CD4-positive, alpha-beta T cell treated with Interleukin-12 subunit alpha and Interleukin-12 subunit beta, for 1 hour (primary cell): ENCODE measurements at places on chromosomes 12 and 14.
A peak's percentile ranks its signal among the peaks of the same experiment; 100 is the strongest.

DNA sequence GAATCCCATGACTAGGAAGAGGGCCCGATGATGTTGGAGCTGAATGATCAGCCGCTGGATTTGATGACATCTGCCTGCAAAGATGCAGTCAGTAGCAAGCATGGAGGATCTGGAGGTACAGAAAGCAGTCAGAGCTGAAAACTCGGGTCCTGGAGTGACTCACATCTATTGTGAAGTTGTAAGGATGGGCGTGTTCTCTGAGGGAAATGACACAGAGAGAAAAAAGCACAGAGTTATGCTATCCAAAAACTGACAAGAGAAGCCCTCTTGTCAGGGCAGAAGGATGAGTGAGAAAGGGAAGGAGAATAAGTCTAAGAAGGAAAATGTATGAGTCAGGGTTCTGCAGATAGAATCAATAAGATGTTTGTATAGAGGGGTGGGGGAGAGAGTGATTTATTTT is 380.4 kb upstream of the CCDC196 start:
- no peak for DNase-seq

- DNase-seq = no peak
These were observed 169.8 kb downstream of the PRKCH start for GRCh38 chr14:61491224-61491623.

DNA sequence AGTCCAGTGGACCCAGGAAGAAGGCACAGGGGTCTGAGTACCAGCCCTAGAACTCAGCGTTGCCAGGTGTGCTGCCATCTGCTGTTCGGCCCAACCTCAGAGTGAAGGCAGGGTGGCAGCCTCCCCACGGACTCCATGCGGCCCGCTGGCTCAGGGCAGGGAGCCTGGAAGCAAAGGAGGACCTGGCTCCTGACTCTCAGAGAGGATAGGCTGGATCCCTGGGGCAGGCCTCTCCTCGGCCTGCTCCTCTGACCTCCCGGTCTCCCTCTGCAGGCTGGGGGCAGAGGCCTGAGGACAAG is 10.1 kb downstream of the MCRS1 start:
- DNase-seq = no peak

- no peak for DNase-seq
These were observed 61.6 kb upstream of the ZFP36L1 start for GRCh38 chr14:68854421-68854820.

DNA sequence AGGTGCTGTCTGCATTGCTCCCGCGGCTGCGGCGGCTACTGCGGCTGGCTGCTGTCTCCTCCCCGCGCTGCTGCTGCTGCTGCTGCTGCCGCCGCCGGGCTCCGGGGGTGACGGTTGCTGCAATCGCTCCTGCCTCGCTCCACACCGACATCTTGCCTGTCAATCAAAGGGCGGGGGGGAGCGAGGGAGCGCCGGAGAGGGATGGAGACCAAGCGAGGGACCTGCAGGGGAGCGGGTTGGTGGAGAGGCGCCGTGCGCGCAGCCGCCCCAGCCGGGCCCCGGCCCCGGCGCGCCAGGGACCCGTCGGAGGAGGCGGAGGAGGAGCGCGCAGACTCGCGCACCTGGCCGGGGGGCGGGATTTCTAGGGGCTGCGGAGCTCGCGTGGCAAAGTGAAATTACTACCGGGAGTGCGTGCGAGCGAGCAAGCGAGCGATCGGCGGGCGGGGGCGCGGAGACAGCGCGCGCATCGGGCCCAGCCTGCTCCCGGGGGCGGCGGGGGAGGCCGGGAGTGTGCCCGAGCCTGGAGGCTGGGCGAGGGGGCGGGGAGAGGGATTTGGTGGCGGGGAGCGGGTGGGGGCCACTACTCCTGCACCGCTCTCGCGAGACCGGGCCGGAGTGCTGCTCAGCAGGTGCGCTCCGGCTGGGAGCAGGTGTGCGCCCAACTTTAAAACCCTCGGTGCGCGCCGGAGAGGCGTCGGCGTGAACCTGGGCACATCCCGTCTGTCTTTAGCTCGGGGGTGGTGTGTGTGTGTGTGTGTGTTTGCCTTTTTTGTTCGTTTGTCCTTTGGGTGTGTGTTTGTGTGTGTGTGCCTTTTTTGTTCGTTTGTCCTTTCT is at the start of gene KSR2:
Gene KSR2, minus strand, starts transcription at position 165 of the 834 bp plus-strand sequence. CDS start 735 bp downstream, outside the sequence.
- peak; percentile 48 for DNase-seq

- DNase-seq = no peak
These were observed 25.3 kb downstream of the LRIG3 start for GRCh38 chr12:58895053-58895452.

DNA sequence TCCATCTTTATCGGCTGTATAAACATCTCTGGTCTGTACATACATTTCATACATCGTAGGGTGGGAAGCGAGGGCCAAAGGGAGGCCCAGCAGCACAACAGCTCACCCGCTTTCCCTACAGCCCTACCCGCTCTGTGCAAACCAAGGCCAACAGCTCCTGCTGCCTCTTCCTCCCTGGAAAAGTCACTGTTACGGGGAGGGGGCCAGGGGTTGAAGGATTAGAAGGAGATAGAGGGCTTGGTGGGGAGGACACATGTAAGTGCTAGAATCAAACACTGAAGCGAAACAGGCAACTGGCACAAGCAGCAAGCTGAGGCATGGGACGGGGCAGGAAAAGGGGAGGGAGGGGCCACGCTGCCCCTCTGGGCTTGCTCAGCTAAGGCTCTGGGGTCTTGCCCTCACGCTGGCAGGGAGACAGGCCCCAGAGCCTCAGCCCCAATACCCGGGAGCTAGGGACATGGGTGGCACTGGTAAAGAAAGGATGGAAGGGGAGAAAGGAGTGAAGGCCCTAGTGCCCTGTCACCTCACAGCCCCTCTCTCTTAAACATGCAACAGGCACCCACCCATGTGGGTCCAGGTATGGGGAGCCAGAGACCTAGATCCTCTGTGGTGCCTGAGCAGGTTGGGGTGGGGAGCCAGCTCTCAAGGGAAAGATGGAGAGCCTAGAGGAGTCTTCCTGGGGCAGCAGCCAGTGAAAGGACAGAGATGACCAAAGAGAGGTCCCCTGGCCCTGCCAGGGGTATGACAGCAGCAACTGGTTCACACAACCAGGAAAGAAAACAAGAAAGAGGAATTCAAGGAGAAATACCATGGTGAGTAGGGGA is 14.4 kb downstream of the SPRYD3 start:
- DNase-seq = no peak

GRCh38 chr12:51924551-51925319 is 17.4 kb downstream of the ACVRL1 start:
- no peak for DNase-seq

- no peak for DNase-seq
These were observed 141.6 kb upstream of the CPSF6 start for GRCh38 chr12:69097619-69098368.

- DNase-seq = no peak
These were observed 411 bp upstream of the DCAF4 start for GRCh38 chr14:72925815-72926291.

DNA sequence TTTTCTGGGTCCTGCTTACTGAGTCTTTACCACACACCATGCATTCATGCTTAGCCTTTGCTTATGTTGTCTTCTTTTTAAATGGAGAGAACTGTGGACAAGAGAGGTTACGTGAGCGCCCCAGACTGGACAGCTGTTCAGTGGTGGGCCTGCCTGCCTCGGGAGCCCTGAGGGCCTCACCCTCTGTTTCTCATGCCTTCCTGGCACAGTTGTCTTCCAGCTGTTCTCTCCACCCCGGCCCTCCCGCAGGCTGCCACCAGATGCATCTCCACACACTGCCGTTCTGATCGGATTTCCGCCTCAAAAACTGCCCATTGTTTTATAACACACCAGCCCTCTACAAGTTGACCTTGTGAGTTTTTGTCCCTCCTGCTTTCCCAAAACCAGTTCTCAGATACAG is 100.8 kb downstream of the SAMD4A start:
- DNase-seq = no peak

DNA sequence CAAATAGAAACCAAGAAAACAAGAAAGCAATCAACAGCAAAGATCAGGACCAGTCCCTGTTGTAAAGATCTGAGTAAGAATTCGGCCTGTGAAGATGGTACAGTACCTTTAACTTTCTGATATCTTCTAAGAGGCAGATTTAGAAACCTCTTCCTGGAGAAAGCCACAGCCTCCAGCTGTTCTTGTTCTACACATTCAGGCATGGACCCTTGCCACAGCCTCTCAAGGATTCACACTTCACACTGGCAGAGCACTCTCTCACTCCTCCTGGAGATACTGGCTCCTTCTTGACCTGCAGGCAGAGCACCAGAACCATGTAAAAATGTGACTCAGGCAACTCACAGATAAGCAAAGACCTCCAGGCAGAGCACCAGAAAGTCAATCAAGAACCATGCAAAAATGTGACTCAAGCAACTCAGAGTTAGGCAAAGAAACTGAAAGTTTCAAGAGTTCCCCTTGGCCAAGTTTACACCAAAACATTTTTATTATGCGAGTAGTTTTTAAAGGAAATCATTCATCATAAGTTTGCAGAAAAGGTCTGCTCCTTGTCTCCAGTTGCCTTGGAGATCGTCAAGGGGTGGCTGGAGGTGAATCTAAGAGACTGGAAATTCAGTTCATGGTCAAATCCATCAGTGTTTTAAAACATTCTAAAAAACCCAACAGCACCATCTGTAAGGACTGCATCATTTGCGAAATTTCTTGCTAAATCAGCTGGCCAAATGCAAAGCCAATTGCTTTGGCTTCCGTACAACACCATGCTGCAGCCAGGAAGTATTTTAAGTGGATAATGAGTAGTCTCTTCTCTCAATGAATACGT is 119.3 kb upstream of the MDM1 start:
- peak; percentile 45 for DNase-seq

DNA sequence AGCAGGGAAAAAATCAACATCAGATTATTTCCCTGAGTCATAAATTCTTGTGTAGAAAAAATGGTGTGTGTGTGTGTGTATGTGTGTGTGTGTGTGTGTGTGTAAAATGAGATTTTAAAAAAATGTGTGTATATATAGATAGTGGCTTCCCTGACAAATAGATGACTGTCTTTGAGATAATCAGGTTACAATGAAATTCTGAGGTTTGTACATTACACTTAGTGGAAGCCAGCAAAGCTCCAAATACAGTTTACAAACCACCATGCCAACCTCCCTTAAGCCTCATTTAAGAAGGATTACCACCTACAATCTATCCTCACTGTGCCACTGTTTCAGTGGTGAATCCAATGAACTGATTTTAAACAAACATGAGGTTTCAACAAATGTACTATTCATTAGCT is 93.8 kb downstream of the MED13L start:
- DNase-seq = no peak

DNA sequence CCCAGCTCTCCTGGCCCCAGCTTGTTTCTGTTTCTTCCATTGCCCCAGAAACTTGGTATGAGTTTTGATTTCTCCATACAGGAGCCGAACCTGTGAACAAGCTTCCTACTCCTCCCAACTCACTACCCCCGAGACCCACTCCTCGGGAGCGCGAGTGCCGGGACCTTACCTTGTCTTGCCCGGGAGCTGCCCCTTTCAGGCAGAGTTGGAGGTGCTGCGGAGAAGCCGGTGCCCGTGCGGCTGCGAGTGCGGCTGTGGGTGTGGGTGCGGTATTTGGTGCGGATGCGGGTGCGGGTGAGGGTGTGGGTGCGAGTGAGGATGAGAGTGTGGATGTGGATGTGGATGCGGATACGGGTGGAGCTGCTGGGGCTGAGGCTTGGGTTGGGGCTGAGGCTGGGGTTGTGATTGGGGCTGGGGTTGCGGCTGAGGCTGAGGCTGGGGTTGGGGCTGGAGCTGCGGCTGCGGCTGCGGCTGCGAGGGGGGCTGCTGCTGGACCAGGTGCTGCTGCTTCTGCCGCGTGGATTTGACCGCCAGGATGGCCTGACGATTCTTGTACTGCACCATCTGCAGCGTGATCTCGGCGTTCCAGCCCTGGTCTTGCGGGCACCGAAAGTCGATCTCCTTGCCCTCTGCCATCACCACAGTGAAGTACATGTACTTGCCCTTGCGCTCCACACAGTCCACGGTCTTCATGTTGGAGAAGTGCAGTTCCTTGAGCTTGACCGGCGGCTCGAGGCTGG is 1.1 kb downstream of the PHLDA1 start:
- peak; percentile 66 for DNase-seq

DNA sequence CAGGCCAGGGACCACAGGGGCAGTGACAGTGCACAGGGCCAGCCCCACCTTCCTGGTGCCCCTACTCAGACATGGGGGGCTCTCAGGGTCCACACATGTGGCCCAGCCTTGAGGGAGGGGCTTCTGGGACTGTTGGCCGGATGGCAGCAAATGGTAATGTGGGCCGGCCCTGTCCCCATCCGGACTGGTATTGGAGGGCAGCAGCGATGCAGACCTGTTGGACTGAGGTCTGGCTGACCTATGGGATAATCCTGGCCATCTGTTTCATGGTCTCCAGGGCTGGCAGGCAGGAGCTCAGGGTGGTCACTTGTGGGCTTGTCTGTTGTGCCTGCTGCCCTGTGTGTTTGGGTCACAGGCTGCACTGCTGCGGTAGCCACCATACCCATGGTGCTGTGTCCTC is 387.5 kb downstream of the TMEM121 start:
- DNase-seq = no peak

GRCh38 chr12:104551-105081 is 38.0 kb downstream of the IQSEC3 start:
- DNase-seq = peak; percentile 46

- no peak for DNase-seq
These were observed 88.3 kb upstream of the PLEKHG7 start for GRCh38 chr12:92614502-92614901.

DNA sequence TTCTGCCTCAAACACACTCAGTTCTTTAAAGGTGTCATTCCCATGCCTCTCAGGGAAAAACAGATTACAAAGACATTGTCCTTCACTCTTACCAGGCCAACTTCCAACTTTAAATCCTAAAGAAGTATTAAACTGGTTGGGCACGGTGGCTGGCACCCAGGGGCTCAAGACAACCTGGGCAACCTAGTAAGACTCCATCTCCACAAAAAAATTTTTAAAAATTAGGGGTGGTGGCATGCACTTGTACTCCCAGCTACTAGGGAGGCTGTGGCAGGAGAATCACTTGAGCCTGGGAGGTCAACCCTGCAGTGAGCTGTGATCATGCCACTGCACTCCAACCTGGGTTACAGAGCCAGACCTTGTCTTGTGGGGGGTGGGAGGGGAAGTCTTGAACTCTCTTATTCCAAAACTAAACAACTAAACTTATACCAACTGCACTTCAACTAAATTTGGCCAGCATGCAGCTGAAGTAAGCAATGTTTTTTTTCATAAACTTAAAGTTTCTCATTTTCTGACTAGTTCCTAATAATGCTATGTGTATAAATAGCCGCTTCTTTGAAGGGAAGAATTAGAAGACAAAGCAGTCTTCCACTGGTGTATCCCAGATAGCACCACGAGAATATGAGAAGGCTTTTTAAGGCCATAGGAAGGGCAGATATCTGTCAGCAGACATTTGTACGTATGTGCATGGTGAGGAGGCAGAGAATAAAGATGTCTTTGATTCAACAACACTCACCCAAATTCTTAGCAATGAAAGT is 2.4 kb downstream of the SLC11A2 start:
- no peak for DNase-seq

DNA sequence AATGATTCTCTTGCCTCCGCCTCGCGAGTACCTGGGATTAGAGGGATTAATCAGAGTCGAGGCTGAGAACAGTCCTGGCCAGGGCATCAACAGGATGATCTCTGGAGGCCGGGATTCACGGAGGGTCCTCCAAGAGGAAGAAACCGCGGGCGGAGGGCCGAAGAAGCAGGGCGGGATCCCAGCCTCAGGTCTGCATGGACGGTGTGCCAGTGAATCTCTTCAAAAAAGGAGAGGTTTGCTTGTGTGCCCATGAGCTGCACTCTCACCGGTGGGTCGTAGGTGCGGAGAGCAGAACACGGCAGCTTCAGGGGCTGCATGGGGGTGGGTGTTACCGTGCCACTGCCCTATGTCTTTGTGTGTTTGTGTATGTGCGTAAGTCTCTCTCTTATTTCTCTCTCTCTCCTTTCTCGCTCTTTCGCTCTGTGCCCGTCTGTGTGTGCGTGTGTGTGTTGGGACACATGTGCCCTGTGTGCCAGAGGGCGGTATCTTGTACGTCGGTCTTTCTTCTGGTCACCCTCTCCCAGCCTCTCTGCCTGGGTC is 768.2 kb upstream of the ALG10B start:
- DNase-seq = no peak
